Diencephalon (tissue), 1 donor: ENCODE measurements at places on chromosomes 13 and 19. TPM values are rescaled to one million over a fixed set of nuclear protein-coding genes. Genes with fewer than 3 reads are reported as not detected.

The IZUMO2 gene
- total RNA-seq: not detected

The LYPD5 gene
- 6.7 TPM for total RNA-seq

The GIPR gene
- total RNA-seq: not detected

The FCAR gene
- total RNA-seq: 0.92 TPM

The FBN3 gene
- 22.1 TPM for total RNA-seq

The LACC1 gene
- total RNA-seq: 4.4 TPM

The CKAP2 gene
- total RNA-seq: 36.2 TPM

The SRRM5 gene
- not detected for total RNA-seq

The TNNT1 gene
- total RNA-seq: 20.5 TPM

The TNFRSF19 gene
- 19.6 TPM for total RNA-seq

The FUT2 gene
- 0.46 TPM for total RNA-seq

The LGI4 gene
- total RNA-seq: 15.0 TPM

The ADGRE1 gene
- total RNA-seq: 0.23 TPM

The MCEMP1 gene
- not detected for total RNA-seq

The TEX101 gene
- not detected for total RNA-seq

The UBAC2 gene
- 35.8 TPM for total RNA-seq

The DENND1C gene
- total RNA-seq: 0.69 TPM

The CERS1 gene
- total RNA-seq: 48.9 TPM
